ENCODE measurements at places on chromosomes 7 and 10.

GRCh38 chr10:74799721-74800221 is 26.6 kb upstream of the KAT6B start:
- DNase-seq = peak; percentile 92

- no peak for DNase-seq
Measured at GRCh38 chr7:116843378-116843777, 19.0 kb upstream of the CAPZA2 start.

GRCh38 chr10:65723525-65723924 is 1202.3 kb upstream of the LRRTM3 start:
- no peak for DNase-seq

DNA sequence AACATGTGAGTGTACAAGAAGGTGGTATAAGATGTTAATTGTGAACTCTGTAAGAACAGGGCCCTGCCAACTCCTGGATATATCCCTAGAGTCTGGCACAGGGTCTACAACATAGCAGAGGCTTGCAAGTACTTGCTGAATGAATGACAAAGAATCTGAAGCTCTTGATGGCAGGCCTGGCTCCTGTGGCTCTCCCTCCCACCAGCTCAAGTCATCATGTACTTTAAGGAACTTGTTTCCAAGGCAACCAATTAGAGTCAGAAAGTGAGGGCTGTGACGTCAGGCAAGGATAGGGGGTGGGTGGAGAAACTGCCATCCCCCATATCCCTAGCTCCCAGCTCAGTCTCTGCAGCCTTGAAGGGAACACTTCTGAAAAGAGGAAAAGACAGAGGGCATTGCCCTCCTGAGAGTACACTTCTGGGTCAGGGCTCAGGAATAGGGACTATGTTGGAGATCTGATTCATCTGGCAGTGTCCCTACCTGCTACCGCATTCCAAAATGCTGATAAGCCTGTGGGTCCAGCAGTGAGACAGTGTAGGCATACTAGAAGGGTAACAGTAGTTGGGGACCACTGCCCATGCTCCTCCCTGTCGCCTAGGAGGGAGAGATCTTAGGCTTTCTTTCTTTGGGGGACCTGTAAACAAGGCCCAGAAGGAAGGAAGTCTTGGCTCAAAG is 34.6 kb upstream of the BTRC start:
- no peak for DNase-seq

GRCh38 chr7:20980232-20980631 is 193.5 kb upstream of the SP8 start:
- no peak for DNase-seq

- no peak for DNase-seq
Measured at GRCh38 chr7:45893996-45894664, 5.8 kb downstream of the IGFBP1 start.

DNA sequence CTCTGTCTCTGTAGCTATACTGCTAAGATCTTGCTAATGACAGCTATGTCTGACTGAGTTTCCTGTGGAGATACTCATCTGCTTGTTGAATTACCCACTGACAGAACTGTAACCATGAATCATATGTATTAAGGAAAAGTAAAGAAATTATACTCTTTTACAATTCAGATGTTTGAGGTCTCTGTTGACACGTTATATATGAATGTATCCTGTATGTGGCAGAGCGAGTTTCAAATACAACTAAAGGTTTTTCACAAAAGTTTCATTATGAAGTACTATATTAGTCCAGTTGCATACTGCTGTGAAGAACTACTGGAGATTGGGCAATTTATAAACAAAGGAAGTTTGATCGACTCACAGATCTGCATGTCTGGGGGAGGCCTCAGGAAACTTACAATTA is 232.5 kb downstream of the CDK14 start:
- DNase-seq = peak; percentile 49

GRCh38 chr10:17516376-17516775 is 62.0 kb upstream of the ST8SIA6 start:
- DNase-seq = no peak

- no peak for DNase-seq
Measured at GRCh38 chr10:97514344-97514743, 15.6 kb downstream of the UBTD1 start.

- peak; percentile 54 for DNase-seq
Measured at GRCh38 chr7:108196004-108196403, 65.8 kb upstream of the LAMB4 start.

GRCh38 chr10:61166065-61166464 is 222.1 kb upstream of the RHOBTB1 start:
- no peak for DNase-seq

DNA sequence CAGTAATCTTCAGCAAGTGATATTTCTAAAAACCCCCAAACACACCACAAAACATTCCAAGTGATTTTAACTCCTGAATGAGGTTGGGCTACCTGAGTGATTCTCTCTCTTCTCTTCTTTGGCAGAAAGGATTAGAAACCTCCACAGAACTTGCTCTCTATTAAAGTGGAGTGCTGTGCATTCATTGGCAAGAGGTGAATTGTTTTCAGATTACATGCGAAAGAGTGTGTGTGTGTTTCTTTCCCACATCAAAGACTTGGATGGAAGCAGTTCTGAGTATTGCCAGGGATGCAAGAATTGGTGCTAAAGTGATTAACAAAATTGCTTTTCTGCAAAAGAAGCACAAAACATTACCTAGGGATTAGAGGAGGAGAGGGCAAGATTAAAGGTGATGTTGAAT is 13.1 kb upstream of the FBXW4 start:
- DNase-seq = no peak

GRCh38 chr10:71635867-71636266 is 83.7 kb downstream of the C10orf105 start:
- DNase-seq = no peak

- no peak for DNase-seq
Measured at GRCh38 chr7:139930286-139930965, 101.4 kb downstream of the TBXAS1 start.

GRCh38 chr10:1137499-1138163 is 81.4 kb downstream of the WDR37 start:
- no peak for DNase-seq

DNA sequence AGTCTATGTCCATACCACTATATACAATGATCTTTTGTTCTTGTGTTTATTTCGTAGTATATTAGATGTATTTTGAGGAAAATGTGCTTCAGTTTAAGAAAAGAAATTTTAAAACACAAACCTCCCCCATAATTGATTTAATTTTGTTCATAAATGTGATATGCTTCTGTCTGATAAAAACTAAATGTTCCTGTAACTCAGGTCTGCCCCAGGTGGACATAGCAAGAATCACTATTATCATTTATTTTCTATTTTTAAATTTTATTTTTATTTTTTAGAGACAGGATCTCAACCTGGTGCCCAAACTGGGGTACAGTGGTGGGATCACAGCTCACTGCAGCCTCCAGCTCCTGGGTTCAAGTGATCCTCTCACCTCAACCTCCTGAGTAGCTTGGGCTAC is 43.2 kb downstream of the BEND7 start:
- DNase-seq = peak; percentile 11
